Stimulated activated CD8-positive, alpha-beta memory T cell treated with anti-CD3 and anti-CD28 coated beads, Interleukin-2, amount 100 ng/mL, for 48 hours (primary cell): ENCODE measurements at places on chromosomes 2 and 18.

DNA sequence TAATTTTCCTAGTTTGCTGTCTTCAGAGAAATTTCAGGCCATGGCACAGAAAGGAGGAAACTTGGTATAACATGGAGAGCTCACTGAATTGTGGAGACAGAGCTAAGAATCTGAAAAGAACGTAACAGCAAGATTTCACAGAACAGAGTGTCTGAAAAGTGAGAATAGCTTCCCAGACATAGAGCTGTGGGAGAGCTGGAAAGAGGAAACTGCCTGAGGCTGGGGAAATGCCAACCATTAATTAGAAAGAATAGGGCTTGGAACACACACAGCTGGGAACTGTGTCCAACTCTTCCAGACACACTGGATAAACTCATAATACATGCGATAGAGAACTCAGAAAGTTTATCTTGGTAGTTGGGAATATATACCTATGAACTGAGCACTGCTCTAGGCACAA is 51.6 kb upstream of the KYNU start:
- DNase-seq, result no peak

- DNase-seq, result no peak
Observed at GRCh38 chr2:166917415-166917814, 29.1 kb downstream of the XIRP2 start.

DNA sequence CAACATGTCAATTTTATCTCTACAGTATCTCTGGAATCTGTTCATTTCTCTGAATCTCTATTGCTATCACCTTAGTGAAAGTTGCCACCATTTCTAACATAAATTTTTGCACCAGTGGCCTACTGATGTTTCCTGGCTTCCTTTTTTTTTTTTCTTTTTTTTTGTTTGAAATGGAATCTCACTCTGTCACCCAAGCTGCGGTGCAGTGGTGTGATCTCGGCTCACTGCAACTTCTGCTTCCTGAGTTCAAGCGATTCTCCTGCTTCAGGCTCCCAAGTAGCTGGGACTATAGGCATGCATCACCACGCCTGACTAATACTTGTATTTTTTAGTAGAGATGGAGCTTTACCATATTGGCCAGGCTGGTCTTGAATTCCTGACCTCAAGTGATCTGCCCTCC is 35.1 kb downstream of the KCNJ13 start:
- DNase-seq, result no peak

- DNase-seq, result no peak
Observed at GRCh38 chr2:26298286-26298637, 47.7 kb upstream of the SELENOI start.

GRCh38 chr18:7567474-7568425 is 634 bp downstream of the PTPRM start:
- DNase-seq, result no peak

- DNase-seq, result no peak
Observed at GRCh38 chr2:116200086-116200485, 1614.4 kb upstream of the DDX18 start.

DNA sequence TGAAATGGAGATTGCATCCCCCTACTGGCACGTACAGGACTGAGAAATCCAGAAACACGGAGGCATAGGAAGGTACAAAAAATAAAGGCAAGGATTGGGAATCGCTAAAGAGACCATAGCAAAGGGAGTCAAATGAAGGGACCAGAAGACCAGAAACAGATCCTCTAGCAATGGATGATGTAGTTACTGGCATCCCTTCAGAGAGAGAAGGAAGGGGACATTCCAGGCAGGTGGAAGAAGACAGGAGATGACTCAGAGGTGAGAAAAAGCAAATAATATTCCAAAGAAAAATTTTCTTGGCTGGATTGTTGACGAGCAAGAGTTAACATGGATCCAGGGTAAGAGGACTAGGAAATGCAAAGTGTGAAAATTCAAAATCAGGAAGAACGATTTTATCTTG is 78.4 kb upstream of the FZD7 start:
- no peak for DNase-seq

DNA sequence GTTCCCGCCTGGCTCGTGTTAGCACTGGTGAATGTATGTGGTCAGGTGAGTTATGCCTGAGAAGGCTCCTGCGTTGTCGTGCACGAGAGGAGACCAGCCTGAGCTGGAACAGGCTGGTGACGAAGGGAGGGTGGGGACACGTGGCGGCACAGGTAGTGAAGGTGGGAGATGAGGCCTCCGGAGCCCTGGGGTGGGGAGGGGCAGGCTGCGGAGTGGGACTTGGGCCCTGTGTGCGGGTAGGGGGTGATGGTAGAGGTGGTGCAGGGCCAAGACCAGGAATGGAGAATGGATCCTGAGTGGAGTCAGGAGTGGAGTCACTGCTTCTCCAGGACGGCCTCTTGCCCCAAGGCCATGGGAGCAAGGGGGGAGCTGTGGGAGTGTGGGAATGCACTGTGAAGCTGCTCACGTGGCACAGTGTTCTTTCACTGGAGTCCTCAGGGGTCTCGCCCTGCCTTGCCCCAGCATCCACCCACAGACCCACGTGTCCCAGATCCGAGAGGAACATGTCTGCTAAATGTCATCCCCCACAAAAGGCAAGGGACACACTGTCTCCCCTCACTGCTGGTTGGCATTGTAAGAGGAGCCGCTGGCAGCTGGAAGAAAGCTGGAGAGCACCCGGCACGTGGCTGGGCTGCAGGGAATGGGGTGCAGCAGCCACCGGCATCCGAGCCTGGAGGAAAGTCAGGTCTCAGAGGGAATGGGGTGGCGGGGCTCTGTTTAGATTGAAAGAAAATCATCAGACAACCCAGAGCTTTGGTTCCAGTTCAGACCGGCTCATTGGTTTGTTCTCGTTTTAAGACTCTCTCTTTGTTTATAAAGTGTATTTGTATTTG is 63.7 kb downstream of the CYP26B1 start:
- no peak for DNase-seq

GRCh38 chr2:71891155-71891554 is 256.5 kb downstream of the CYP26B1 start:
- no peak for DNase-seq
